ENCODE measurements at places on chromosomes 16 and 17.

- DNase-seq, result no peak
These were observed 11.1 kb downstream of the ITFG1 start for GRCh38 chr16:47449788-47450187.

- DNase-seq, result no peak
These were observed 121.4 kb upstream of the FOXF1 start for GRCh38 chr16:86388976-86389375.

GRCh38 chr16:84370723-84371552 lies 2.6 kb downstream of the ATP2C2 start:
- DNase-seq, result no peak

- peak; percentile 29 for DNase-seq
These were observed 12.5 kb downstream of the CEP295NL start for GRCh38 chr17:78890498-78890897.

- peak; percentile 45 for DNase-seq
These were observed 23.6 kb upstream of the ABR start for GRCh38 chr17:1203111-1203966.

DNA sequence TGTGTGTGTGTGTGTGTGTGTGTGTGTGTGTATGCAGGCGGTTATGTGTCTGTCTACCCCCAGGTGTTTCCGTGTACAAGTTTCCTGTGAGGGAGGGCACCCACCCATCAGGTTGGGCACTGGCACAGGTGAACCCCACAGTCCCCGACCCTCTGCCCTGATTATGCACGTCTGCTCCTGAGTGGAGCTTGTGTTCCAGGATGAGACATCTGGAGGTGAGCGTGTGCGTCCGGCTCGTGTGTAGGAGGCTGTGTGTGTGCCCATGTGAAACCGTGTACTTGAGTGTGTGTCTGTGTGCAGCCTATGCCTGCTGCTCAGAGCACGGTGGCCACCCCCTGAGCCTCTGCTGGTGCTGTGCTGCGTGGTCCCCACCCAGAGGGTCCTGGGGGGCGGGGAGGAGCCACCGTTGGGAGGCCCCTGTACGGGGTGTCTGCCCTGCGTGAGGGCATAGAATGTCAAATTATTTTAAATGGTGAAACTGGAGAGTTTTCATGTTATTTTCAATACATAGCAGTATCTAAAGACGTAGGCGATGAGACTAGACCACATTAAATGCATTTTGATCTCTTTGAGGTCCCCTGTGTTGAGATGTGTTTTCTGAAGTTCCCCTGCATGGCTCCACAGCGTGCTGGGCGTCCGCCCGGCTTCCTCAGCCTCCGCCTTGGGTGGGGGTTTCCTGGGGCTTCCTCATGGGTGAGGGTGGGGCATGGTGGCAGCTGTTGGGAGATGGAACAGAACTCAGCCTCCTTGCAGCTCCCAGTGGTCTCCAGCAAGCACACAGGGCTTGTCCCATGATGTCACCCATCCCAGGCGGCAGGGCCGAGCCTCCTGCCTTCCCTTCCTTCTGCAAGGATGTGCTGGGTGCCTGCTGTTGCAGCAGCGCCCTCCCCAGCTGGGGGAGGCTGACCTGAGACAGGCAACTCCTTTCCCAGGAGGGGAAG lies 43.4 kb downstream of the KCNJ12 start:
- DNase-seq, result no peak

DNA sequence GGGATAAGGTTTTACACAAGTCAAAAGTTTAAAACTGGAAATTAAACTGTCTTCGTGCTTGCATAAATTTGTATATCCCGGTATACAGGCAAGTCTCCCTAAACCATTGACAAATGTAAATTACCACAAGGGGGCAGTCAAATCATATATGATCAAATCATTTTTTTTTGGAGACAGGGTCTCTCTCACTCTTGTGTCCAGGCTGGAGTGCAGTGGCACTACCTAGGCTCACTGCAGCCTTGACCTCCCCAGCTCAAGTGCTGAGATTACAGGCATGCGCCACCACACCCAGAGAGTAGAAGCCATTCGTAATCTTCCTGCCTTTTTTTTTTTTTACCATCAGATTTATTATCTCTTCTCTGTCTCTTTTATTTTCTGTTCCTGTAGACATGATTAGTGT lies 18.5 kb downstream of the TOP2A start:
- no peak for DNase-seq

DNA sequence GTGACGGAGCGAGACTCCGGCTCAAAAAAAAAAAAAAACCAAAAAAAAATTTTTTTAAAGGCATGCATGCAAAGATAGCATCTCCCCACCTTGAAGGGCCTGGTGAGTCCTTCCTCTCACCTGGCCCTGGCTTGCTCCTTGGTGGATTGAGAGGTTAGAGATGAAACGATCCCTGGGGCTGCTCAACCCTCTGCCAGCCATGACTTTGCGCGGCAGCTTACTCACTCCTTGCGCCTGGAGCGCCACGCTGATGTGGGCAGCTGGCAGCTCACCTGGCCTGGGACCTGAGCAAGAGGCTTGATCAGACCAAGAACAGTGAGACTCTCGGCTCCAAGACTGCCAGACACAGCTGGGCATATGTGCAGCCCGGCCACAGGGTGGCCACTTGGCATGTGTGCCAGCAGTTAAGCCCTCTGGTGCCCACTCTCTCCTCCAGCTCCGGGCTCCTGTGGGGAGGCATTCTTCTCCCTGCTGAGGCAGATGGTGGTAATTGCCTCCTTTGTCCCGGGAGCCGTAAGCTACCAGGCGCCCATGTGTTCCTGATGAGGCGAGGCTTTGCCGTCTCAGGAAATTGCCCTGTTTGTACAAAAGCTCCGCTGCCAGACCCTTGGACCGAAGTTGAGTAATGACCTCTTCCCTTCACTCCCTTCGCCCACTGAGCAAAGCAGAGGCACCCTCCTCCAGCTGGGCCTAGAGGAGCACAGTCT lies 5.1 kb upstream of the EVPL start:
- no peak for DNase-seq

DNA sequence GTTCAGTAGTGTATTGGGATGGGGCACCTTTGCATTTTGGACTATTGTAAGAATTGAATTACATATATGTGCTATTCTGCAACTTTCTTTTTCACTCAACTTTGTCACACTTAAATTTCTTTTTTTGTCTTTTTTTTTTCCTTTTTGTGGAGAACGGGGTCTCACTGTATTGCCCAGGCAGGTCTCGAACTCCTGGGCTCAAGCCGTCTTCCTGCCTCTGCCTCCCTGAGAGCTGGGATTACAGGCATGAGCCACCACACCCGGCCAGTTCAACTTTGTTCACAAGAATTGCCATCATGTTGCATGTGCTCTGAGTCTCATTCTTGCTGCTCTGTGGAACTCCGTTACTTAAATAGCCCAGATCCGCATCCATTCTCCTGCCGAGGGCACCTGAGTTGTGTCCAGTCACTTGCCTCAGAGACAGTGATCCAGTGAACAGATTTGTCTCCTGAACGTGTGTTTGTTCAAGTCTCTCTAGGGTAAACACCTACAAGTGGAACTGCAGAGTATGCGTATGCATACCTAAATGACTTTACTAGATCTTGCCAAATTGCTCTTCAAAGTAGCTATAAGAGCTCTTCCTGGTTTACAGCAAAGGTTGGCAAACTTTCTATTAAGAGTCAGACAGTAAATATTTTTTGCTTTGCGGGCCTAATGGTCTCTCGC lies 3.4 kb upstream of the SLC38A10 start:
- DNase-seq, result no peak

- no peak for DNase-seq
These were observed 522 bp downstream of the DNASE1 start for GRCh38 chr16:3655030-3655395.

GRCh38 chr16:28522792-28523191 lies 16.0 kb downstream of the NUPR1 start:
- no peak for DNase-seq

DNA sequence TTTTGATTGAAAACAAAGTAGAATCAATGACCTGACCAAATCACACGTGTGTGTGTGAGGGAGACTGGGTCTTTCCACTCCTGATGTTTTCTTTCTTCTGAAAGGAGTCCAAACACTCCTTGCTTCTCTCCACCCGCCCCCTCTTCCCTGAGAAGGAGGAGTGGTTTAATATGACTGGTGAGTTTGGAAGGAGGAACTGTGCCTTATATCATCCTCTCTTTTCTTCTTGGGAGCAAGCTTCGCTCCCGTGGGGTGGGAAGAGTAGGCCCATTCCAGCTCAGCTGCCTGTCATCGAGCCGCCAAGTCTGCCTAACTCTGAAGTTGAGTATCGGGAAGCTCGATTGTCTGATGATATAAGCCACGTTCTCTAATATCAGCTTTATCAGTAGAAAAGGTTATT lies 96.5 kb downstream of the YPEL2 start:
- no peak for DNase-seq

DNA sequence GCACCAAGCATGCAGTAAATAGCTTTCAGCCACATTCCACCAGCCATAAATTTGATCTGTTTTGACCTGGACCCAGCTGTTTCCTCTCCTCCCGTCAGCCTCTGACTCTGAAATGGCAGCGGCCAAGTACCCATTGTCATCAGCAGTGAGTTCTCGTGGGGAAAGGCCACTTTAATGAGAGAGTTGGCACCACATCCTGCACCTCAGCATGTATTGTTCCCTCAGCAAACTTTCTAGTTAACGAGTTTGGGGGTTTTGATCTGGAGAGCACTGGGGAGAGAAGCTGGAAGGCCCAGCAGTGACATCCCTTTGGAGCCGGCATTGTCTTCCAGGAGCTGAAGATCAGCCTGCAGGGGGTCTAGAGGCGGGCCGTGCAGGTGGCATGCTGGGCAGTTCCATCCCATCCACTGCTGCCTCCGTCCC lies 84.9 kb downstream of the RPA1 start:
- no peak for DNase-seq

- DNase-seq, result no peak
These were observed 176.9 kb upstream of the GSE1 start for GRCh38 chr16:85436207-85436606.

GRCh38 chr17:14268264-14268663 lies 31.6 kb upstream of the CDRT15 start:
- no peak for DNase-seq

DNA sequence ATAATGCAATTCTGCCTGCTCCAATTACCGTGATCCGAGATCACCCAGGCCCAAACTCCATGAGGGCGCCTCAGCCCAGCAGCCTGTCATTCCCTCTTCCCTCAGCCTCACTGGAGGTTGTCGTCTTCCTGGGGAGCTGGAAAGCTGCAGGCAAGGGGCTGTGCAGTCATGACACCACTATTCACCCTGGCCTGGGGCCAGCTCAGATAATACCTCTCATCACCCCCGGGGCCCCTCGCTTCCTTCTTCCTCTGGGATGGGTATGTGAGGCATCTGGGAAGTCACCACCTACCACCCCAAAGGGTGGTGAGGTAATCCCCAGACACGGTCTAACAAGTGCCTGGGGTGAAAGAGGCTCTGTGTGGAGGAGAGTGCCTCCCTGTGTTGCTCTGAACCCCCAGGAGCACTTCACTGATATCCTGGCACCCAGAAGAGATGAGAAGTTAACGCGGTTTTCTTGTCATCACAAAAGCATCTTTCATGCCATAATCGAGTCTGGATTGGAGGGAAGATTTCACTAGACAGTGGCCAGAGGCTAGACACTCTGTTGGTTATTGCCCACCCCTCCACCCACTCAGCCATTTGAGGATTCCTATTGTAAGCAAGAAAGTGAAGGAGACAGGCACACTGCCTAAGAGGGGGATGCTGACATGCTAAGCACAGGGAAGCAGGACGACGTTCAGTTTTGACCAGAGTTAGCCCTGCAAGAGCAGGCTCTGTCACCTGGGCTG lies 18.4 kb downstream of the CFAP20 start:
- no peak for DNase-seq

GRCh38 chr17:39763051-39763820 lies 25.5 kb downstream of the GRB7 start:
- DNase-seq, result no peak

GRCh38 chr17:82022310-82022980 lies at the start of gene CENPX:
CENPX (minus strand) TSS chr17:82022878; CDS start chr17:82022861, 17 bp downstream.
- no peak for DNase-seq

GRCh38 chr16:68447653-68448359 lies 502 bp downstream of the SMPD3 start:
- no peak for DNase-seq

DNA sequence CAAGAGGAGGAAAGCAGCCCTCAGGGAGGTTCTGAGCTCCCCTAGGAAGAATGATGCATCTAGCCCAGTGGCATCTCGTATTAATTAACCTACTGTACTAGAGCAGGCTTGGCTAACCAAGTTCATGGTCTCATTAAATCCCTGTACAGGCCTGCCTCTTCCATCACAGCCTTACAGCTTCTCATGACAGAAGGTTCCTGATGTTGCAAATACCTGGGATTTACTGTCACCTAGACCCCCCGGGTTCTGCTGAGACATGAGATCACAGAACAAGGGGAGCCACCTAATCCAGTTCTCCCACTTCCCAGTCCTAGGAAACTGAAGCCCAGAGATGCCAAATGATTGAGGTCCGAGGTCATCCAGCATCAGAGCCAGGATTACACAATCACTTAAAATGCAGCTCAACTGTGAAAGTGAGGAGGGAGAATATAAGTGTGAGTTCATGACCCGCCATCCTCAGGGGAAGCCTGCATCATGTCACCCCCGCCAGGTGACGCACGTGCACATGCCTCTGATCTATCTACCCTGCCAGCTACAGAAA lies 23.9 kb downstream of the ACLY start:
- DNase-seq, result no peak

GRCh38 chr17:301681-302299 lies 50.8 kb downstream of the RPH3AL start:
- DNase-seq, result no peak

DNA sequence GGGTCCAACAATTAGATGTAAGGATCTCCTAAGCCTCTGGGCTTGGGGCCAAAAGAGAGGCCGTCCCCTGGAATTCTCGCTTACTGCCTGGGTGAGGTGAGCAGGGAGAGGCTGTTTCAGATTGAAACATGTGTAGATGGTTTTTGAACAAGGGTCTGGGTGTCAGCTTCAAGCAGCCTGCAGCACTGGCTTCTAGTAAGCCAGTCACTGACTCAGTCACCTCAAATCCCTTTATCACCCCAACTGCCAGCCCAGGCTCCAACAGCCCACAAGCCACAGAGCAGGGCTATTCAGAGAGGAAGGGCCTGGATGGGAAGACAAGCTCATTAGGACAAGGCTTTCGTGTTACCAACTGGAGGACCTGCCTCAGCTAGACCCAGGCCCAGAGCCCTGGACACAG lies 180.2 kb downstream of the CCT6B start:
- no peak for DNase-seq

- no peak for DNase-seq
These were observed 277.2 kb upstream of the CCL2 start for GRCh38 chr17:33977729-33978514.
